ENCODE measurements at places on chromosomes 4 and X. TPM values are rescaled to one million over a fixed set of nuclear protein-coding genes. Genes with fewer than 3 reads are reported as not detected.

DNA sequence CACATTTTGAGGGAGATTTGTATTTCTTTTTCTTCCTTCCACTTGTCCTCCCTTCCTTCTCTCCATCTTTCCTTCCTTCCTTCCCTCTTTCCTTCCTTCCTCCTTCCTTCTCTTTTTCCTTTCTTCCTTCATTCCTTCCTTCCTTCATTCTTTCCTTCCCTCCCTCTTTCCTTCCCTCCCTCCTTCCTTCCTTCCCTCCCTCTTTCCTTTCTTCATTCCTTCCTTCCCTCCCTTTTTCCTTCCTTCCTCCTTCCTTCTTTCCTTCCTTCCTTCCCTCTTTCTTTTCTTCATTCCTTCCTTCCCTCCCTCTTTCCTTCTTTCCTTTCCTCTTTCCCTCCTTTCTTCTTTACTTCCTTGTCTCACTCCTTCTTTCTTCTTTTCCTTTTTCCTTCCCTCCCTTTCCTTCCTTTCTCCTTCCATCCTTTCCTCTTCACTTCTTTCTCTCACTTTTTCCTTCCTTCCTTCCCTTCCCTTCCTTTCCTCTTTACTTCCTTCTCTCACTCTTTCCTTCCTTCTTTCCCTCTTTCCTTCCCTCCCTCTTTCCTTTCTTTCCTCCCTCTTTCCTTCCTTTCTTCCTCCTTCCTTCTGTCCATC lies 74.4 kb downstream of the DHRSX start:
- no peak overlapping the region for H3K27ac ChIP-seq
- no peak overlapping the region for H3K4me3 ChIP-seq

CXCL3 gene
- not detected for total RNA-seq

- peak overlapping the region; percentile 100 for H3K27ac ChIP-seq
- no peaks in the 10 kb centered on the region for H3K27me3 ChIP-seq
- no peaks in the 10 kb centered on the region for H3K36me3 ChIP-seq
- H3K4me1 ChIP-seq = no peaks in the 10 kb centered on the region
- DNase-seq = no peak
- peak overlapping the region; percentile 83 for H3K4me3 ChIP-seq
Measured at GRCh38 chr4:106316773-106317409, 541 bp downstream of the AIMP1 start.

RTL3 gene
- total RNA-seq = 0.23 TPM

DNA sequence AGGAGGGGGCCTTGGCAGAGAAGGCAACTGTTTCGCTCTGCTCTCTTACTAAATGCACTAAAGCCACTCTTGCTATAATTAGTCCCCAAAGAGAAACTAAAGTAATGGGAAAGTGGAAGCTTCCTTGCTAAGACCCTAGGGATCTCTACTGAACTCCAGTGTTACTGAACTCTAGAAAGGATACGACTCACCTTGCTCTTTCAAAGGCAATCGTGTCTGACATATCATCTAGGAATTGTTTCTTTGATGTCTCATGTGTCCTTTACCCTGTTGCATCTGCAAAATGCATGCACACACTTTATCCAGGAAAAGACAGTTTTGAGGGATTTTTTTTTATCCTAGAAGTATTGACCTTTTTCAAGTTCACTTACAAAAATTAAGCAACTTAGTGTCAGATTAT lies 148.1 kb upstream of the FAM9B start:
- H3K4me3 ChIP-seq = no peak overlapping the region
- H3K27me3 ChIP-seq = no peaks in the 10 kb centered on the region
- H3K4me1 ChIP-seq = no peaks in the 10 kb centered on the region
- H3K27ac ChIP-seq = no peak overlapping the region
- DNase-seq = no peak

Measured in GM12878 (cell line).